GM23248 (cell line): ENCODE measurements at places on chromosomes 2 and 18.
A peak's percentile ranks its signal among the peaks of the same experiment; 100 is the strongest.

GRCh38 chr2:84674586-84674985, 158.3 kb downstream of the DNAH6 start:
- DNase-seq: no peak
- peaks cover 48% of the 10 kb centered on the region for H3K27me3 ChIP-seq
- H3K4me1 ChIP-seq: peaks cover 11% of the 10 kb centered on the region
- H3K27ac ChIP-seq: no peak overlapping the region

GRCh38 chr2:173940208-173941020, 24.8 kb downstream of the SP3 start:
- no peaks in the 10 kb centered on the region for H3K36me3 ChIP-seq
- peaks cover 42% of the 10 kb centered on the region for H3K4me1 ChIP-seq
- peak overlapping the region; percentile 54 for H3K27ac ChIP-seq

DNA sequence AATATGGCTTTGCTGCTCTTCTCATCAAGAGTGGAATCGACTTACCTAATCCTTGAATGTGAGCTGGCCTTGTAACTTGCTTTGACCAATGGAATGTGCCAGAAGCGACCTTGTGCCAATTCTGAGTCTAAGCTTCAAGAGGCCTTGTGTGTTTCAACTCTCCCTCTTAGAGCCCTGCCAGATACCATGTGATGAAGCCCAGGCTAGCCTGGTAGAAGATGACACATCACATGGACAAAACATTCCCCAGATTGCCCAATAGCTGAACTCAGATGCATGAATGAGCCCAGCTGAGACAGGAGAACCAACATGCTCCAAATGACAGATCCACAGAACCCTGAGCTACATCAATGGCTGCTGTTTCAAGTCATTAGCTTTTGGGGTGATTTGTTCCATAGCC, 4.2 kb upstream of the KLHL14 start:
- DNase-seq: peak; percentile 15
- H3K4me1 ChIP-seq: no peaks in the 10 kb centered on the region
- no peaks in the 10 kb centered on the region for H3K36me3 ChIP-seq
- no peak overlapping the region for H3K4me3 ChIP-seq
- H3K27me3 ChIP-seq: peaks cover 9% of the 10 kb centered on the region

DNA sequence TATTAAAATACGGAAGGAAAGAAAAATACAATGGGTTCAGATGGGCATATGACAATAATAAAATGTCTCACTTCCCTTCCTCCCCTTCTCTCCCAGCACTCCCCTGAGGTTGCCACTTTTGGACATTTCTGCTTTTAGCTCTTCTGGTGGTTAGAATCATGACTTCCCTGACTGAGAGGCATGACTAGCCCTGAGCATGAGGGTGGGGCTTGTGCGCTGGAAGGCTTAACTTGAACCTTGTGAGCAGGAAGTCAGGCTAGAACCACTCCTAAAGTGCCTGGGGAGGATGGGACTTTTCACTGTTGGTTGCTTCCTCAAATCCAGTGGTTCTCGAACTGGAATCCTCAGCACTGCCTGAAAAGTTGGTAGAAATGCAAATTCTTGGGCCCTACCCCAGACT, 19.7 kb upstream of the ARHGAP25 start:
- peaks cover 20% of the 10 kb centered on the region for H3K27me3 ChIP-seq
- DNase-seq: peak; percentile 6
- H3K4me3 ChIP-seq: no peak overlapping the region
- H3K36me3 ChIP-seq: no peaks in the 10 kb centered on the region

DNA sequence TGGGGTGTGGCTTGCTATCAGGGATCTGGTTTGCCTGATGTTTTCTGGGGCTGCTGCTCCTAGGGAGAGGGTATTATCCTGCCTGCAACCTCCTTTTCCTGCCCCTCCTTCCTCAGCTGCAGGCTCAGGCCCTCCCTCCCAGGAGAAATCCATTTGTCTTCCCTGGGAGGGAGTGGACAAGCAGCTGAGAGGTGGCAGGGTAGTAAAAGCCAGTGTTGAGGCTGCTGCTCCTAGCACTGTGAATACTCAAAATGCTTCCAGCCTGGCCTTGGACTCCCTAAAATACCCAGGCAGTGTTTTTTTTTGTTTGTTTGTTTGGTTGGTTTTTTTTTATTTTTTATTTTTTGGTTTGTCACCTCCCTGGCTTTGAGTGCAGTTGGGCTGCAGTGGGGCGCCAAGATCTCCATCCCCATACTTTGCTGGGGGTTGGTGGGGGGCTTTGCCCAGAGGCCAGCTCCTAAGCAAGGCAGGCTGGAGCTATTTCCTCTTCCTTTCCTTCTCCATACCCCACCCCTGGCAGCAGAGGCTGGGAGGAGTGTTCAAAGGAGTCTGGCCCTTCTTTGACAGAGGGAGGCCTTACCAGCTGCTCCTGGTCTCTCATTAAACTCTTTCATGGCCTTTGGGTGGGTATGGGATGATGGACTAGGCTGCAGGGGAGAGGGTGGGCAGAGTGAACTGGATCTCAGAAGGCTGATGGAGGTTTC, 13.6 kb downstream of the HOXD3 start:
- H3K27ac ChIP-seq: no peak overlapping the region
- H3K4me3 ChIP-seq: no peak overlapping the region
- no peaks in the 10 kb centered on the region for H3K27me3 ChIP-seq
- H3K36me3 ChIP-seq: 0 out of 2 replicates have a peak, but pooled peaks cover 4% of the 10 kb centered on the region

GRCh38 chr2:98729652-98730051, 1.3 kb downstream of the MGAT4A start:
- no peak overlapping the region for H3K4me3 ChIP-seq
- H3K36me3 ChIP-seq: no peaks in the 10 kb centered on the region
- H3K27me3 ChIP-seq: peaks cover 91% of the 10 kb centered on the region
- no peaks in the 10 kb centered on the region for H3K4me1 ChIP-seq

GRCh38 chr2:176130147-176130956, 847 bp downstream of the HOXD8 start:
- no peaks in the 10 kb centered on the region for H3K27me3 ChIP-seq
- H3K27ac ChIP-seq: peak overlapping the region; percentile 97
- H3K4me1 ChIP-seq: peaks cover 40% of the 10 kb centered on the region
- no peaks in the 10 kb centered on the region for H3K36me3 ChIP-seq
- DNase-seq: peak; percentile 86
- H3K4me3 ChIP-seq: peak overlapping the region; percentile 90

DNA sequence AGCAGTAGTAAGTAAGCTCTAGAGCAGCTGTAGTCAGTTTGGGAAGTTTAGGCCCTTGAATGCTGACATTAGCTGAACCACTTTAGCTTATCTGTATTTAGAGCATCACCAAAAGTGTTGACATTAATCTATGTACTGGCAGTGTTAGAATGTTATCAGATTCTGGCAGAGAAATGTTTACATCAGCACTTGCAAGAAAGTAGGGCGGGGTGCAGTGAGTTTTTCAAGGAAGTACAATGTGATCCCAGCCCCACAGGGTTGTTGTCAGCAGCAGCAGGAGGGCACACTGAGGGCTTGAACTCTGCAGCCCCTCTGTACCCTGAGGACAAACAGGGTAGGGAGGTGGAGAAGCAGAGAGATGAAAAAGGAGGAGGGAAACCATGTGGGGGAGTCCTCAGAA, 35.5 kb upstream of the RMP24 start:
- H3K4me3 ChIP-seq: no peak overlapping the region
- no peaks in the 10 kb centered on the region; the same call in 1 of the 2 replicates for H3K27me3 ChIP-seq
- no peak for DNase-seq
- H3K27ac ChIP-seq: no peak overlapping the region
- no peaks in the 10 kb centered on the region for H3K4me1 ChIP-seq

- no peaks in the 10 kb centered on the region for H3K27me3 ChIP-seq
- no peaks in the 10 kb centered on the region for H3K4me1 ChIP-seq
- no peaks in the 10 kb centered on the region for H3K36me3 ChIP-seq
- no peak overlapping the region for H3K4me3 ChIP-seq
These were observed 997.4 kb upstream of the PIK3C3 start for GRCh38 chr18:40957533-40958070.

DNA sequence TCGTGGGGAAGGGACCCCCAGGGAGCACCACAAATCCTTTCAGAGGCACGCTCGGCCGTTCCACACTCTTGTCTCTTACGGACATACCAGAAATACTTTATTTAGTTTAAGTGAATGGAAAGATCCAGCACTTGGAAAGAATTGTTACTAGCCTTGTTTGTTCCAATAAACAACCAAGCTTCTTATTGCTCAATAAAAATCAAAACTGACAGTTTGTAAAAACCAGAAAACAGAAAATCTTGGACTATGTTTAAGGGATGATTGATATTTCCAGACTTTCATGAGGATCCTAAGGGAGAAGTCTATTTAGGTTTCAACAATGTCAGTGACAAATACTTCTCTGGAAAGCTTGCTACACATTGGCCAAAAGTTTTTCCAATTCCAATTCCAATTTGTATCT, 31.6 kb upstream of the CCBE1 start:
- H3K27me3 ChIP-seq: no peaks in the 10 kb centered on the region
- no peak overlapping the region for H3K4me3 ChIP-seq
- H3K27ac ChIP-seq: no peak overlapping the region
- DNase-seq: no peak

DNA sequence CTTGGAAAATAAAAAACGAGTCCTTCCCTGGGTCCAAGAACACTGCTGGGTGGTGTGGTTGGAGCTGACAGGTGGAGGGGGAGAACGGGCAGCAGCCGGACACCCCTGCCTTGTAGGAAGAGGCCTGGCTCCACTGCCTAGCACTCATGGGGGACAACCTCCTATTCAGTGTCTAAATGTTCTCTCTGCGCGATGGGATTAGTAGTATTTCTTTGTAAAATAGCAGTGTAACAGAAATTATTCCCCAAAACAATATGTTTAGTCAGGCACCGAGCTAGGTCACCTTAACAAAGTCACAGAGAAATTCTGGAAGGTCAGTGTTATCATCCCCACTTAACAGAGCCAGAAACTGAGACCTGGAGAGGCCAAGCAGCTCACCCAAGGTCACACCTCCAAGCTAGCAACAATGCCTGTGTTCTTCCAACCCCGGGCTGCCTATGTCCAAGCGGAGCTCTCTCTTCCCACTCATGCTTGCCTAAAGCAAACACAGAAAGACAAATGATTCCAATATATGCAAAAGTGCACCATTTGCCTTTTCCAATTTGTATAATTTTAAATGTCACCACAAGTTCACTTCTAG, 68.0 kb downstream of the STEAP3 start:
- no peak overlapping the region for H3K27ac ChIP-seq
- H3K27me3 ChIP-seq: no peaks in the 10 kb centered on the region
- DNase-seq: no peak
- no peaks in the 10 kb centered on the region for H3K36me3 ChIP-seq
- no peak overlapping the region for H3K4me3 ChIP-seq

DNA sequence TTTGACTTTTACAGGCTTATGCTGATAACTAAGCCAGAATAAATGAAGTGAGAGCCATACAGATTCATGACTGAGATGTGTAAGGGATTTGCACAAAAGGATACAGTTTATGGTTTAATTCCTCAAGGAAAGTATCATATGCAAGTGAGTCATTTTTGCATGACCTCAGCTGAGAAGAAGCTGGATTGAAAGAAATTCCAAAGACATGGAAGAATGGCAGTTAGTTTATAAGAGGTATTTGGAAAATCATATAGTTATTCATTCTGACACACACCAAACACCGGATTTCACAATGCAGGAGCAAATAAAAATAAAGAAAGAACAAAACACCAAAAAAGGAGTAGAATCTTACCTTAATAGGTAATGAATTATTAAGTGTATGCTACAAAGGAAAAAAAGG, 83.2 kb upstream of the RND3 start:
- H3K27ac ChIP-seq: peak overlapping the region; percentile 65
- no peaks in the 10 kb centered on the region for H3K36me3 ChIP-seq
- peaks cover 53% of the 10 kb centered on the region for H3K4me1 ChIP-seq
- peak overlapping the region; percentile 22; the same call in 1 of the 2 replicates for H3K4me3 ChIP-seq
- peak; percentile 86 for DNase-seq

DNA sequence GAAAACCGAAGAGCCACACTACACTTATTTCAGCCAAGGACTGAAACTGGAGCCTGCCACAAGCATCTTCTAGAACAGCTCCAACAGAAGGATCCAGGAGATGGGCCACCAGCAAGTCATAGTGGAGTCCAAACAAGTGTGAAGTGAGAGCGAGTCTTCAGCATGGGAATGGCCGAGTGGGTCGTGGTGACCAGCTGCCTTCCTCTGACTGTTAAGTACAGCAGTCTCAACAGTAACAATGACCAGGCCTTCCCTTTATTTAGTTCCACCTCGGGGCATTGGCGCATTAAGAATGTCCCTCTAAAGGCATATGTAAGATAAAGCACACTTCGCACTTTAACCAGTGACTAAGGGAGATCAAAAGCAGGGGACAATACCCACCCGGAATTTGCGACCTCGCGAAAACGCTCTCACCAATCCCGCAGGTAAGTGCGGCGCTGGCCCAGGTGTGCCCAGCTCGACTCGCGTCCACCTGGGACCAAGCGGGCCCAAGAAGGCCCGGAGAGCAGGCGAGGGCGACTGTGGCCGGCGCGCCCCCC, 1.1 kb downstream of the L3MBTL4 start:
- no peaks in the 10 kb centered on the region for H3K4me1 ChIP-seq
- peak overlapping the region; percentile 61; the same call in 1 of the 2 replicates for H3K4me3 ChIP-seq
- H3K36me3 ChIP-seq: no peaks in the 10 kb centered on the region
- DNase-seq: no peak
- peaks cover 43% of the 10 kb centered on the region for H3K27me3 ChIP-seq

DNA sequence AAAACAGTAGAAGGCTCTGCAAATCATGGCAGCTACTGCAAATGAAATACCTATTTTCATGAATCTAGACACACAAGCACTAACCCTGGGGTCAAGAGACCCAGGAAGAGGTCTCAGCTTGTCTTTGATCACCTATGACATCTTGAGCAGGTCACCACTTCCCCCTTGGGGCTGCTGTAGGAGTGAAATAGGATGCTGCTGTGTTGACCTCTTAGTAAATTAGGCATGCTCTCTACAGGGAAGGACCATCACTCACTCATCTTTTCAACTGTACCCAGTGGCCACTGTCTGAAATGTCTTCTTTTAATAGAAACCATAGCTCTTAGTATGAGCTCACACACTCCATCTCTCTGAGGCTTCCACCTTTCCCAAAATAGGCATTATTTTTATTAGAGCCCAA, 83.8 kb downstream of the NCK2 start:
- no peaks in the 10 kb centered on the region for H3K4me1 ChIP-seq
- no peaks in the 10 kb centered on the region for H3K27me3 ChIP-seq
- no peak for DNase-seq
- no peak overlapping the region for H3K27ac ChIP-seq

DNA sequence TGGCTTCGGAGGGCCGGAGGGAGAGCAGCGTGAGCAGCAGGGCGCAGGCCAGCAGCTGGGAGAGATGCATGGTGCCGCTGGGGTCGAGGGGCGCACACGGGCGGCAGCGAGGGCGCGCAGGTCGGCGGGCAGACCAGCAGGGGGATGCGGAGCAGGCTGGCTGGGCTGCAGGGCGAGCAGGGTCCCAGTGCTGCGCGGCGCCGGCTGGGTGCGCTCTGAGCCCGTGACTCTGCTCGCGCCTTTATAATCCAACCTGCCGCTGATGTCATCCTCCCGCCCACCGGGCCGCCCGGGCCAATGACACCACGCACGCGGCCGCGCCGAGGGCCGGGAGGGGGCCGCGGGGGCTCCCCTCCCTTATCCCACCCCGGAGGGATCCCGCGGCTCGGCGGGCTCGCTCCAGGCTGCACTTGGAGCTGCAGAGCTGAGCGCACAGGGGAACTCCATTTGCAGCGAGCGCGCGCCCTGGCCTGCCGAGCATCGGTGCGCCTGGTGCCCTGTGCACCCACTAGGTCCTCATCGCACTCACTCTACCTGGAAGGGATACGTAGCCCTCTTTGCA, at the start of gene NPPC:
Gene NPPC, minus strand, starts transcription at position 217 of the 562 bp plus-strand sequence. Its CDS starts 147 bp downstream, at position 70.
- no peaks in the 10 kb centered on the region for H3K36me3 ChIP-seq
- peaks cover 34% of the 10 kb centered on the region for H3K27me3 ChIP-seq
- peak; percentile 63 for DNase-seq
- no peaks in the 10 kb centered on the region for H3K4me1 ChIP-seq
- H3K4me3 ChIP-seq: peak within 1 kb of the TSS; percentile 60
